ENCODE measurements at places on chromosomes 6 and 20.

DNA sequence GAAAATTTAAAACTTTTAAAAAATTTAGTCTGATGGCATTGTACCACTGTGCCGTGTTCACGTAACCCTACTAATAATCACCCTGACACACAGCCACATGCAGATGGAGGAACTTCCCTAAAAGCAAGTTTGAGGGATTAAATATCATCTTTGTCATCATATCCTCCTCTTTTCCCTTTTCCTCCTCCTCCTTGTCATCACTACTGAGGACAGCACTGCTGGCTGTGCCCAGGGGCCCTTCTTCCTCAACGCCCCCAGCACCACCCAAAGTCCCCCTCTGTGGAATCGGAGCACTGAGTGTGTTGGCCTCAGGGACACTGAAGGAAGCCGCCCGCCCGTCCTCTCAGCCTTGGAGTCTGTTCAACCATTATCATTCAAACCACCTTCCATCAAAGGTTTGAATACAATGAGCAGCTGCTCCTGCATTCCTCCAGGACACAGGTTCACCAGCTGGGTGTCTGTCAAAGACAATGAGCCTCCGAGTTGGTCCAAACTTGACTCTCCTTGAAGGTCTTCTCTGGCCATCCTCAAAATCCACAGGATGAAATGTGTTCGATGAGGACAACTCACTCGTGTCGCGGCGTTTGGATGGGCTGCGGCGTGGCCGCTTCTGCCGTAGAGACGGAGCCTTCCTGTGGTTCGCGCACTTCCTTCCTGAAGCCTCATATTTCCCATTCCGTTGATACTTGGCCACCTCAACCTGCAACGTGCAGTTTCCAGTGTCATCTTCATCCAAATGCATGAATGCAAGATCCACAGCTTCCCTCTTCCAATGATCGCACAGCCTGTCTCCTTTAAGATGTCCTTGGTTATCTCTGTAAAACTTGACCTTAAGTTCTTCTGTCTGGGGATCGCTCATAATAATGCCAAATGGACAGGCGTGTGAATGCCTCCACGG, 23.3 kb downstream of the NQO2 start:
- peak; percentile 74 for DNase-seq

GRCh38 chr20:33815671-33816070, 4.5 kb downstream of the CHMP4B start:
- peak; percentile 74 for DNase-seq

DNA sequence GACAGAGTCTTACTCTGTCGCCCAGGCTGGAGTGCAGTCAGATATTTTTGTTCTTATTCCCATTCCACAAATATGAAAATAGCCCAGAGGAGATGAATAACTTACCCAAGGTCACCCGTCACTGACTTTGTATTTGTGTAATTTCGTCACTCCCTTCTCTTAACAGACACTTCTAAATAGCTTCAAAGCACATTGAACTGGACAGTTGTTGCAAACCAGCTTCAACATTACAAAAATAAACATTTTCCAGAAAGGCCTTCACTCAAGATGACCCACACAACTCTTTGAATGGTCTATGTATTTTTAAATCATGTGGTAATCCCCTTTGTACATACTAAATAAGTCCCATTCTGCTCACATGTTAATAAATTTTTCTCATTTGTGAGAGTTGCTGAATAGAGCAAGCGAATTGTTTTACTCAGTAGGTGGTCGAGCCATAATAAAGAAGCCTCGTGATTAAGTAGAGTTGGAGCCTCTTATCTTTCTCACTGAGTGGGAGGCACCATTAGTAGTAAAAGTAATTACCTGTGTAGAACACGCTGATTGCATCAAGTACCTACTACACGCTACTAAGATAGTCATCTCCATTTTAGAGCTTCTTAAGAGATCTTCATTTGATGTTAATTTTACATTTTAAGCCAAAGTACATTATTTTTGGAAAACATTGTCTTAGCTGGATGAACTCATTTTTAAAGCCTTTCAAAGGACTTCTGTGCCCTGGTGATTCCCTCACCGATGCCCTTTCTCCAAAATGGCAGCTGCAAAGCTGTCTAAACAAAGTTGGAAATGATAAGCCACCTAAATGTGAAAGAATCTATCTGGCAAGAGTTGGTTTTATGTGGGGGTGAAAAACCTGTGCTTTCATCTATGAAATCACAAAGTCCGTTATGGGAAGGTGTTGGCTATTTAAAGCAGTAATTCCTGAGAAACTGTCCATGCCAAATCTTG, 110.0 kb downstream of the TSHZ2 start:
- DNase-seq = no peak

DNA sequence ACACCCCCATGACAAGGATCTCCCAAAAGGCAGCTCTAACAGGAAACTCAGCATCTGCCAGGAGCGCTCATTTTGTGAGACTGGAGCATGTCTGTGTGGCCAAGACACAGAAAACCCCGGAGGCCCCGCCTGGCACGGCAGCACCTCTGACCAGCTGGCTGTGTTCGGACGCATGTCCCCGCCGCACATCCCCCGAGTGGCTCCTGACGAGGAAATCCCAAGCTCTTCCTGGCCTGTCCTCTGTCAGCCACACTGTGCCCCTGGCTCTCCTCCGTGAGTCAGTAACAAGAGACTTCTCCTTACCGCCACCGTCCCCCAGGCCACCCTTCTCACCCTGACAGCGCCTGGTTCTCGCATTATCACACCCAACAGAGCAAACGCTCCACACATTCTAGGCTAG, 14.4 kb downstream of the SLC2A4RG start:
- DNase-seq = no peak

DNA sequence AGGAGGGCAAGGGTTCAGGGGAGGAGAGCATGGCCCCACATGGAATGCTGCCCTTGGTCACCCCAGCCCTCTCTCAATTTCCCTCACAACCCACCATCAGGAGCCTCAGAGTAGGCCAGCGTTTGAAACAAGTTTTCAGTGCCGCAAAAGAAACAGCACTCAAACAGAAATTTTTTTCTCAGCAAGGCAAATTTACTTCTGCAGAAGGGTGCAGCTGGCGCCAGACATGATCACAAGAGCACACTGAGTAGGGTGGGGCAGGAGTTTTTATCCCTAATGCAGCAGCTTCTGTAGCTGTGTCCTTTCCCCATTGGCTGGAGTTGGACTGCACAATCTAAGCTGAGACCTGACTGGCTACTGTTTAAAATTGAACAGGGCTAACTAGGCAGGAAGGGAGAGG, 287.8 kb upstream of the CDYL start:
- peak; percentile 54 for DNase-seq

- no peak for DNase-seq
These were observed 349.0 kb downstream of the PRL start for GRCh38 chr6:21947731-21948386.

GRCh38 chr6:40431706-40432105, 155.5 kb downstream of the LRFN2 start:
- no peak for DNase-seq

DNA sequence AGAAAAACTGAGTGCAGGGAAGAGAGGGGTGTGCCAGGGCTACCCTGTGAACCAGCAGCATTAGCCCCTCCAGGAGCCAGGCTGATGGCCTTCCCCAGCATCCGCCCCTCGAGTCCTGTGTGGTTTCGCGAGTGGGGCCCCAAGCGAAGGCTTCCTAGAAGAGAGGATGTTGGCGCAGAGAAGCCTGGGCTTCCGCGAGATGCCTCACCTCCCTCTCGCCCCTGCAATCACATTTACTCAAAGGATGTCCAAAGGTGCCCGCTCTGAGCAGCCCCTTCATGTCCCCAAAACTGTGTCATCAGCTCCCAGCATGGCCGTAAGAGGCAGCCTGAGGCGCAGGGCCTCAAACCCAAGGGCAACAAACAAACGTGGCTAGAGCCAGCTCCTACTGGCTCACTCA, 111.7 kb downstream of the PREX1 start:
- DNase-seq = no peak

GRCh38 chr20:733861-734260, 34.4 kb downstream of the SLC52A3 start:
- no peak for DNase-seq

- no peak for DNase-seq
These were observed 200.2 kb upstream of the EYA4 start for GRCh38 chr6:133040803-133041419.

DNA sequence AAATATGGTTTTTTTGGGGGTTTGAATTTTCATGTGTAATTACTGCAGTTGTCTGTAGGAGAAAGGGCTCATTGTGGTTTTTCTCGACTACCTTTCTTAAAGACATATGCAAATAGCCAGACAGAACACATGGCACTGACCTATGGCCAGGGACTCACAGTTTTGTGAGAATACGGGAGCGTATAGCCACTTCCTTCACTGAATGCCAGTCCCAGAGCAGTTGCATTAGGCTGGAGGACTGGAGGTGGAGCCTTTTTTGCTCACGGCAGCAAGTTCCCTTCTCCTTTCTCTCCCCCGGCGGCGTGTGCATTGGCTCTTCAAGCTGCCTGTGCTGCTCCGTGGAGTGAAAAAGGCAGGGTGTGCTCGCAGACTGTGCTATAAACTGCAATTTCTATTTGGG, 114.9 kb downstream of the AKAP7 start:
- DNase-seq = no peak

DNA sequence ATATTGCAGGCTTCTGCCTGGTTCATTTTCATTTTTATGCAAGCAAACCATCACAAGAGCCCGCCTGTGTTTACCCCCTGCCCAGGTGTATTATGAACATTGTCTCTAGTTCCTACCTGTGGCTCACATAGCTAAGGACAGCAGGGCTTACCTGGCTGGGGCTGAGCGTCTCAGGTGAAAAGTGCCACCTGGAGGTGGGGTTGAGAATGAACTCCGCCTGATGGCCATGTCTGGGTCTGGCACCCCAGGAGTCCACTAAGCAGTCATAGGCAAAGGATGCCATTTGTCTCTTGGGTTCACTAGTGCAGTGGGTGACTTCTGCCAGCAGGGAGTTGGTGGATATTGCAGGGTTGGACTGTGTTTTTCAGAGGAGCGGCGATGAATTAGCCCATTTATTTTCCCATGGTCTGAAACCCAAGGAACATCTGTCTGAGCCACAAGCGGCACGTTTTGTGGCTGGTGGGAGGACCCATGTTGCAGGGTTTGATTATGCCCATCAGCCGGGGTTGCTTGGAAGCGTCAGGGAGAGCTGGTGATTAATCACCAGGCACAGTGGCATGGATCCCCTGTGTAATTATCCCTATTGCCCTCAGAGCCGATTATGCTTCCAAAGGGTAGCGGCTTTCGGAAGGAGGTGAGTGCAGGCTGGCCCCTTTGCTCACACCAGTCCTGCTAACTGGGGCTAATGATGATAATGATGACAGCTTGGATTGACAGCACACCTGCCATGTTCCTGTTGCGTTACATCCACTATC, 92.1 kb downstream of the CDH26 start:
- peak; percentile 92 for DNase-seq

DNA sequence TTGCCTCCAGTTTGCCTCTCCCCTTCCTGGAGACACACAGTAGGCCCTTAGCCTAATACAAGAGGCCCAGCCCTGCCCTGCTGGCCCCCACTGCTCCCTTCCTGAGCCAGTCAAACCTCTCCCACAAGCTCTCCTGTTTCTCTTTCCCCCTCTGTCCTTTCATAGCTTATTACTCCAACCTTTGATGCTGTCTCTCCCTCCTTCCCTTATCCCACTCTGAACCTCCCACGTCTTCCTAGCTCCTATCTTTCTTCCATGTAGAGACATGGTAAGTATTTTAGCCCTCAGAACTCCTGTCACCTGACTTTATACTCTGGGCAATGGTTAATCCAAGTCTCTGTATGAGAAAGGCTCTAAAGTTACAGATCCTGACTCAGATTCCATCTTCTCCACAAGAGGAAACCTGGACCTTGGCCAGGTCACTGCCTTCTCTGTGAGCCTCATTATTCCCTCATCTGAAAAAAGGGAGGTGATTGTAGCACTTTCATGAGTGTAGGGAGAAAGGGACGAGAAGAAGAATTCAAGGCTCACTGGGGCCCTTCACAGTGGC, 6.7 kb downstream of the TGIF2 start:
- no peak for DNase-seq

DNA sequence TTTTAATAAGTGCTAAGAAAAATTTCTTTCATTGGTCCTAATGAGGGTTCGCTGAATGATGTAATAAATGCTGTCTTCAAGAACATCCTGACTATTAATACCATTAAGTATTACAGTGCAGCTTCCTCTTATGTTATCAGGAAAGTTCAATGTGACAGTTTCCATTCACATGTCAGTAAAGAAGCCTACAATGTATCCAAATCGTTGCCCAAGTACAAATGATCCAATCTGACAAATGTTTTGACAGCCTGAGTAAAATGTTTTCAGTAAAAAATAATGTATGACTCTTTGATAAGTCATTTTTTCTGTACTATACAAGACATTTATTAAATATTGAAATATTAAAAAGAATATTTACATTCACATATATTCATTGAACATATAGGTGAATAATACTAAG, 496.1 kb upstream of the MANEA start:
- DNase-seq = no peak

DNA sequence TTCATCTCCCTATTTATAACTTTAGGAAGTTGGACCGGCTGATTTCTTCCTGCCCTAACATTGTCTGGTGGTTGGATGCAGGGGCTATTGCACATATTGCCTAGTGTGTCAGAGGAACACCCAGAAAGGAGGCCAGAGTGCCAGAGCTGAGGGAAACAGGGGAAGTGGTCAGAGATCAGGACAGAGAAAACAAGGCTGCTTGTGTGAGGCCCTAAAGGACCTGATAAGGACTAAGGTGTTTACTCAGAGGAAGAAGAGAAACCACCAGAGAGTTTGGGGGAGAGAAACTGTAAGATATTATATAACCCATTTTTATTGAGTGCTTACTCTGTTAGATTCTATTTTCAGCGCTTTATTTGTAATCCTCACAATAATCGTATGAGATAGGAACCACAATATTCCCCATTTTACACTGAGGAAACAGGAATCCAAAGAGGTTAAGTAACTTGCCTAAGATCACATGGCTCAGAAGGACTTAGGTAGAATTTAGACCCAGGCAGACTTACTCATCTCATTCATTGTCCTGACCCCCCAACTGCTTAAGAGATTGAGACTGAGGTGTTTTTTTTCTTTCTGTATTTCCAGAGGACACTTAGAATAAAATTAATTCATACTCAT, 54.0 kb upstream of the REV3L start:
- no peak for DNase-seq

DNA sequence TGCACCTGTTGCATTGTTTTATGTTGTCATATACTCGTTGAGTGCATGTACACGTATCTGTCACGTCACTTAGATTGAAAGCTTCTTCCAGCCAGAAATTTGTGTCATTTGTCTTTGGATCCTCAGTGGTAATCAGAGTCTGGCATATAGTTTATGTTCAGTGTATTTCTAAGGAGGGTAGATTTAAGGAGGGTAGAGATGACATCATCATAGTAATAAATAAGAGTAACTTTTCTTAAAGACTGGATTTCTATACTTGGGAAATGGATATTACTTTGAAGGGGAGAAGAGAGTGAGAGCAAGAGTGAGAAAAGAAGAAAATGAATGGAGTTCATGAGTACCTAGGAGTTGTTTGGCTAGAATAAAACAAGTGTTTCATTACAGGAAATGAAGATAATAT, 255.0 kb upstream of the SASH1 start:
- DNase-seq = no peak

GRCh38 chr20:22717466-22717865, 133.1 kb upstream of the FOXA2 start:
- no peak for DNase-seq

GRCh38 chr20:18719426-18719825, 94.2 kb upstream of the SCP2D1 start:
- no peak for DNase-seq
